ENCODE measurements at places on chromosomes 16 and 17.

DNA sequence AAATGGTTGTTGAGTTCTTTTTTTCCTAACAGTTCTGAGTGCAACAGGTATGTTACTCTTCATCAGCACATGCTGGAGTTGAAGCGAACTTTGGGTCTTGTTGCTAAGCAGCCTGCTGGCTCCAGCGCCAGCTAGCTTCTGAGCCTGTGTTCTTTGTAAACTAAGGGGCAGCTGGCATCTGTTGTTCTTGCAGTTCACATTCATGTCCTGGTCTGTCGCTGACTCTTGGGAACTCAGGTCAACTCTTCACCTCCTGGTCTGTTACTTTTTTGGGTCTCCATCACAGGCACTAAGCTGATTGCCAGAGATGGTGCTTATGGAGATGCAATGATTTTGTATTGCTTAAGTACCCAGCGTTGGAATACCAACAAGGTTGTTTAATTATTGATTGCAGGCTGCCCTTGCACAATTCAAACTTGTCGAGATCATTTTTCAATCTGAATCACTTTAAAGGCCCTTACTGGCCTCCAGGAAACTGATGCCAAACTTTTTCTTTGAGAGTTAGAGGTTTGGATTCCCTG, 40.9 kb downstream of the USP10 start:
- no peak for DNase-seq

GRCh38 chr17:48809182-48809581, 7.8 kb downstream of the TTLL6 start:
- no peak for DNase-seq

DNA sequence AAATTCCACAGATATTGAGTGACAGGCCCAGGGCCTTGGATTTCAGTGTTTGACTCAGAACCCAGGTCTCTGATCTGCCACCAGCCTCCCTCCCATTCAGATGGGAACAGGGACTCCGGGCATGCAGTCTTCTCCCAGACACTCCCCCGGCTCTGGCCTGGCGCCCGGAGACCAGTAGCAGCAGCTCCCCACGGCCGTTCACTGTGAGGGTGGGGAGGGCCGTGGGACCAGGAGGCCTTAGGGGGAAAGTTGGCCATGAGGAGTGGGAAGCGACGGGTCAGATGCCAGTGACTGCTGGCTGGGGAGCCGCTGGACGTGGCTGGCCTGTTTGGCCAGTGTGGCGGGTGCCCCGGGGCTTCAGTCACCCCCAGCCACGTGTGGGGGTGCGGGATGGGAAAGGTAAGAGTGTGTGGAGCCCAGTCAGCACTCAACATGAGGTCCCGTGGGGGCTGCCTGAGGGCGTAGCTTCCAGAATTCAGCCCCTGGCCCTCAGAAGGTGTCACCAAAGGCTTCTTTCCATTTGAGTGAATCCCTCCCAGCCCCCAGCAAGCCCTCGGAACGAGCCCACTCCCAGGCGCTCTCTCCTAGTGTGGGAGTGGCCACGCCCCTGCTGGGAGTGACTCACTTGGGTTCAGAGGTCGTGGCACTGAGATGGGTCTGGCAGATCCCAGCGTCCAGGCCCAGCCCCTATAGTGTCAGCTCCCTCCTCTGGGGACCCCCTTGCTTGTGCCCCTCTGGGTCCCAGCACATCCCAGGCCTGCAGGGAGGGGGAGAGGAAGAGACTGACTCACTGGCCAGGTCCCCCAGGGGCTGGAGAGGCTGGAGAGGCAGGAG, 309.4 kb downstream of the SEC14L1 start:
- DNase-seq: peak; percentile 85

DNA sequence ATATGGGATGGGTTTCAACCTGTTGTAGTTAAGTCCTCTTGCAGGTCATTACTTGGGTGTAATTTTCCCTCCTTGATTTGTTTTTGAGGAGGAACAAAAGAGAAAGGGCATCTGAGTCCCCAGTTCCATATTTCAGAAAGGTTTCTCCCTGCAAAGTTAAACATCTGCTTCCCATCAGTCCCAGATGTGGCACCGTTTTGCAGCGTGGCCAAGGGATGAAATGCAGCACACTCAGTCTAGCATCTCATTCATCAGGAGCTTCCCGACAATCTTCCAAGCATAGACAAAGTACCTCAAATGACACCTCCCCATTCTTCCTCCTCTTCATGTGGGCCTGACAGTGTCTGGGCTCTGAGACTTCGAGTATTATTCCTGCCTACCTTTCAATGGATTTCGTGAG, 363.7 kb upstream of the SOX9 start:
- DNase-seq: no peak

GRCh38 chr16:154217-155030, 2.0 kb downstream of the HBZ start:
- no peak for DNase-seq

DNA sequence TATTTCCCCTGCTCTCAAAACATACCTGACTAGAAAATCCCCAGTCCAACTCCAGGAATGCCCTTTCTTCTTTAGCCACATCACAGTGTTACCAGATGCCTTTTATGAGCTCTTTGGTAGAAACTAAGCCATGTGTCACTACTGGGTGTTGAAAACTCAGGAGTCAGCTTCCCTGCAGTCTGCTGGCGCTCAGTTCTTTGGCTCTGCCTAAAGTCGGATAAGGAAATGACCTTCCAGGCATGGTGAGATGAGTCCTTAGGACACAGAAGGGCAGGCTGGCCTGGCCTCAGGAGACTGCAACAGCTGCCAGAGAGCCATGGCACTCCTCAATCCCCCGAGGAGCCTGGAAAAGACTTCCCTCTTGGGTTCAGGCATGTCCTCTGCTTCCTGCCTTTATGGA, 89.1 kb downstream of the CDH13 start:
- no peak for DNase-seq

GRCh38 chr16:85396879-85397871, 215.9 kb upstream of the GSE1 start:
- peak; percentile 64 for DNase-seq

Data from tibial artery (tissue), 4 donors.